ENCODE measurements at places on chromosomes 4 and X.

DNA sequence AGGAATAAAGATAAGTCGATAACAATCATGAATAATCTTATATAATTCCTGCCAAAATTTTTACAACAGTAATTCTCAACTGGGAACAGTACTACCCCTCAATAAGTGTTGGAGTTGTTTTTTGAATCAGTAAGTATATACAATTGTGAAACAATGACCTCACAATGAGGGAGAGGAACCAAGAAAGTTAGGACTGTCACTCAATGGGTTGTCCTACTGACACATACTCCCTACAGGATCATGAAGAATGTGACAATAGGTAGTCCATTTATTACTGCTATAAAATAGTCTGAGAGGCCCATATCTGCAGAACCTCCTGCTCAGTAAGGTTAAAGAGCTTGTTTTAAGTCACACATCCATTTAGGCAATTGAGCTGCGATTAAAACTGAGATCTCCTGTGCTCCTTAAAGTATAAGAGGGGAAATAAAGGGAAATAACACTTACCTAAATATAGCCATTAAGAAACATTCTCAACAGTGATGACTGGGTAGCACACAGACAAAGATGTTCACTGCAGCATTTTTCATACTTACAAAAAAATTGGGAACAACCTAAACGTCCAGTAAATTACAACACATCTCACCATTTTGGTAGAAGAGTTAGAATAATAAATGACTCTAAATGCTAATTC is 26.2 kb downstream of the FBXW7 start:
- no peak for DNase-seq

DNA sequence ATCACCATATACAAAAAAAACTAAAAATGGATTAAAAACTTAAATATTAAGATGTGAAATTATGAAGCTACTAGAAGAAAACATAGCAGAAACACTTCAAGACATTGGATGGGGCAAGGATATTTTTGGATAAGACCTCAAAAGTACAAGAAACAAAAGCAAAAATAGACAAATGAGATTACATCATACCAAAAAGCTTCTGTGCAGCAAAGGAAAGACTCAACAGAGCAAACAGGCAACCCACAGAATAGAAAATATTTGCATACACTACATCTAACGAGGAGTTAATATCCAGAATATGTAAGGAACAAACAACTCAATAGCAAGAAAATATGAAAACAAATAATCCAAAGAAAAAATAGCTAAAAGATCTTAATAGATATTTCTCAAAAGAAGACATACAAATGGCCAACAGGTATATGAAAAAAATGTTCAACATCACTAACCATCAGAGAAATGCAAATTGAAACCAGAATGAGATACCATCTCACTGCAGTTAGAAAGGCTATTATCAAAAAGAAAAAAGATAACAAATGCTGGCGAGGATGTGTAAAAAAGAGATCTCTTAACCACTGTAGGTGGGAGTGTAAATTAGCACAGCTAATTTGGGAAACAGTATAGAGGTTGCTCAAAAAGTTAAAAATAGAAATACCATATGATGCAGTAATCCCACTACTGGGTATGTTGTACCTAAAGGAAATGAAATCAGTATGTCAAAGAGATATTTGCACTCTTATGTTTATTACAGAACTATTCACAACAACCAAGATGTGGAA is 17.8 kb upstream of the LRCH2 start:
- no peak for DNase-seq

GRCh38 chr4:81049907-81050306 is 19.4 kb downstream of the BMP3 start:
- DNase-seq, result no peak

DNA sequence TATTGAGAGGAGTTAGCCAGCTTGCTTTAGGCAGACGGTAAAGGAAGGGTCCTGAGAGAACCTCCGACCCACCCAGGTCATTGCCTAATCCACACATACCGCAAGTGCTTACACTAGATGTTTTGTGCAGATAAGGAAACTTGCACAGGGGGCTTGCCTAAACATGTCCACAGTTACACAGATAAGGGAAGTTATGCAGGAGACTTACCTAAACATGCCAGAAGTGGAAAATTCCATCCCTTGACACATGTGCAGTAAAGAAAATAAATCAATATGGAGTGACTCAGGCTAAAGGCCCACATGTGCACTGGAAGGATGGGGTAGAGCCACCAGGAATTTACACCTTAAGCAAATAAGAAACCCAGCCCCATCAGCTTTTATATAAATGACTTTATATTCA is 232.8 kb upstream of the HDX start:
- DNase-seq, result no peak

- no peak for DNase-seq
These were observed 162.7 kb upstream of the GALNTL6 start for GRCh38 chr4:171650543-171650942.

DNA sequence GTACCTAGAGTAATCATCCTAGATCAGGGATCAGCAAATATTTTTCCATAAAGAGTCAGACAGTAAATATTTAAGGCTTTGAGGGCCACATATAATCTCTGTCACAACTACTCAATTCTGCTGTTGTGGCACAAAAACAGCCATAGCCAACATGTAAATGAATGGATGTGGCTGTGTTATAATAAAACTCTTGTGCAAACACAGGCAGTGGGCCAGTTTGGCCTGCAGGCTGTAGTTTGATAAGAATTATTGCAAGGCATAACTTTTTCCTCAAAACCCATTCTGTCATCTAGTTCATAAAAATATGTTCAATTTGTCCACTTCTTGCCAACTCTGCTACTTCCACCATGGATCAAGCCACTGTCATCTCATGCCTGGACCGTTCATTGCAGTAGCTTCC is 39.4 kb upstream of the SHROOM4 start:
- no peak for DNase-seq

DNA sequence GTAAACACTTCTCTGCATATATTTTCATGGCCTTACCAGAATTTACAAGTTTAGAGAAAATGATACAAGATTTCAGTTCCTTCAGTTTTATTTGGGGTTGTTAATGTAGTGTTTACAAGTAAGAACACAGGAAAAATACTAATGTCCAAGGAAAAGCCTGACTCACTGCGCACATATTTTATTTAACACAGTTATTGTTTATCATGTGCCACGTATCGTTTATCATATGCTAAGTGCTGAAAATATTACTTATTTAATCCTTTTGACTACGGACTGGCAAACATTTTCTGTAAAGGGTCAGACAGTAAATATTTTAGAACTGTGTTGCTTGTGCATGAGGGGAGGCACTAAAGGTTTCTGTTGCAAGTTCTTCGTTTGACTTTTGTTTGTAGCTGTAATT is 794 bp downstream of the HSD17B13 start:
- DNase-seq, result no peak

- no peak for DNase-seq
These were observed 61.5 kb upstream of the GATB start for GRCh38 chr4:151822331-151822730.

DNA sequence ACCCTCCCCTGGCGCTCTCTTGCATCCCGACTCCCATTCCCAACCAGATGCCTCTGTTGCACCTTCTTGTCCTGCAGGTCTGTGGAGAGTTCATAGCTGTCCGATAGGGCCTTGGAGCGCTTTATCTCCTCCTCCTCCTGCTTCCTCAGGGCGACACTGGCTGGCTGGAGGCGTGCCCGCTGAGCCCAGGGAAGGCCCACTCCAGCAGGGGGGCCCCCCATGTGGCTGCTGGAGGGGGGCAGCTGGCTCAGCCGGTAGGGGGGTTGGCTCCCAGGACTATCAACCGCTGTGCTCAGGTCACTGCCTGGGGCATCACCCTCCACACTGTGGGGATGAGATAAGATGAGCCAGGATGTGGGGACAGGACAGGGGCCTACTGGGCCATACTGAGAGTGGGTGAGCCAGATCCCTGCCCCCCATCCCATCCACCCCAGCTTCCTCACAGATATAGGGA is 25.6 kb downstream of the IQSEC2 start:
- no peak for DNase-seq

- no peak for DNase-seq
These were observed 19.7 kb upstream of the NWD2 start for GRCh38 chr4:37224854-37225253.

DNA sequence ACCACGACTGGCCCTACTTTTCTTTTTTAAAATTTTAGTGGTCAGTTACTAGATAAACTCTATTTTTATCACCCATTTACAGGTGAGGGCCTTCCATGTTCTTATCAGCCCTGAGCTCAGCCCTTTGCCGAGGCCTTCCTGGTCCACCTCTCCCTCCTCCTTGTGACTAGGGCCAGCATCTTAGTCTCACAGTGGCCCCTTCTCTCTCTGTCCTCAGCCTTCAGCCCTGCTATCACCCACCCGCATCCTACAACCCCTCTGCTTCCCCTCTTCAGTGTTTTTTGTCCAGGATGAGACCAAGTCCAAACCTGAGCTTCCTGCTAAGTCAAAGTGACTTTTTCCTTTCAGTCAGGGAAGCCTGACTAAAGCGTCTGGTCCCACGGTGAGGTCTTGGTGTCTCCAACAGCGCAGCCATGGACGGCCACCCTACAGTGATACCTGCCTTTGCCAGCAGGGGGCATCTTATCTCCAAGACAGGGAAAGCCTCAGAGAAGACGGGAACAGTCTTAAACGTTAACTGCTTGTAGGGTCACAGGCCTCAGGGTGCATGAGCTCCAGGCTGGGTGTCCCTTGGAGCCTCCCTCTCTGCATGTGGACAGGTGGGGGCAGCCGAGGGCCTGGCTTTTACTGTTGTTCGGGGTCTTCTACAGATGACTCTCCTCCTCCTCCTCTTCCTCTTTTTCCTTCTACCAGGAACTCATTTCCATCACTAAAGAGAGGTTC is 11.7 kb upstream of the GAGE10 start:
- peak; percentile 24 for DNase-seq

DNA sequence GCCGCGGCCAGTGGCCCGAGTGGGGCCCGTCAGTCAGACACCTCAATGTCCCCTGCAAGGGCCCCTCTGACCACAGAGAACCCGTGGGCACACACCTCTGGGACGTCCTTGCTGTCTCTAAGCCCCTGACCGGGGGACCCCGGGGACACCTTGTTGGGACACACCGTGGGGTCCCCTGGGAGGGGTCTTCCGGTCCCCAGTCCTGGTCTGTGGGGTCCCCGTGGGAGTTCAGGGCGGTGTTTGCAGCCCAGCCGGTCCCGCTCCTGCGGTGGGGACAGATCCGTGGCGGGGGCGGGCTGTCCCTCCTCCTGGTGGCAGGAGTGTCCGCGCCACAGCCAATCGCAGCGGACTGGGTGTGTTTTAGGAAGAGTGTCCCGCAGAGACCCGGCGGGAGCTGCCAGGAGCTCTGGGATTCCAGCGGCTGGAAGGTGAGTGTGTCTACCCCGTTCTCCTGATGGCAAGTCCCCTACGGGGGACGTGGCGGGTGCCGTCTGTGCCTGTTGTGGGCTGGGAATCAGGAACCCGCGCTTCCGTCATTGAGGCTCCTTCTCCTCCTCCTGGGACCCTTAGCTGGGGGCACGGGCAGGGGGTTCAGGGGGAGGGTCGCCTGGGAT is 5.1 kb upstream of the PLCXD1 start:
- no peak for DNase-seq

GRCh38 chrX:46838486-46838870 is 1.6 kb downstream of the RP2 start:
- DNase-seq, result no peak

- no peak for DNase-seq
These were observed 48.5 kb downstream of the EVC start for GRCh38 chr4:5759236-5760075.

- no peak for DNase-seq
These were observed 544.7 kb downstream of the SPRY1 start for GRCh38 chr4:123941306-123941705.

DNA sequence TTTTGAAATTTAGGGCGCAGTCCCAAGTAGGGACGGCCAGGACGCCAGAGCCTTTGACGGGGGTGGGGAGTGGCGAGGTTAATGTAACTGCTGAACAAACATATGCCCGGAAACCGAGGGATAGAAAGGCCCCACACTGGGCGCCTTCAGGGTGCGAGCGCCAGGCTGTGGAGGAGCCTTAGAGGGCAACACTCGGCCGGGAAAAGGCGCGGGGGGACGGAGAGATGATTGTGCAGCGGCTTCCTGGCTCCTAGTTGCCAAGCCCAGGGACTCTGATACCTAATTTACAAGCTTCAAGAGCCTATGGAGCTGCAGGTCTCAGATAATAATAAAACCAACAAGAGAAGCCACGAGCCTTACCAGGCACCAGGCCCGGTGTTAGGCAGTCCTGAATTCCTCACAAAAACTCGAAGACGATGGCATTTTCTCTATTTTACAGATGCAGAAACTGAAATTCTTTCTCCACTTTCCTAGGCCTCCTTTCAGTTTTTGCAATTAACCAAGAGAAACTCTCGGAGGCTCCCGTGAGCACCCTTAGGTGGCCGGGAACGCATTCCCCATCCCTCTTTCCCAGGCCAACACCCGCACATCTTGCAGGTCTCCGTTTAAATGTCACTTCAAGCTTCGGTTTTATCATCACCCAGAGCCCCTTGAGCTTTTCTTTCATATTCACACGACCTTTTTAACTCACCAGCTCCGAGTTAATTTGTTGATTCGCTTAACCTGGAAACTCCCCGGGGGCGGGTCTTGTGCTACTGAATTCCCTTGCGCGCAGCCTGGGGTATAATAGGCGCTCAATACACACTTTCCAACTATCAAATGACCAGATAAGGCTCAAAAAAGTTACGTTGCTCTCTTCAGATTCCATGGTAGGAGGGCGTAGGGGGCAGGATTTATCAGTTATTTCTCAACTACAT is 6.4 kb upstream of the GSX2 start:
- no peak for DNase-seq

DNA sequence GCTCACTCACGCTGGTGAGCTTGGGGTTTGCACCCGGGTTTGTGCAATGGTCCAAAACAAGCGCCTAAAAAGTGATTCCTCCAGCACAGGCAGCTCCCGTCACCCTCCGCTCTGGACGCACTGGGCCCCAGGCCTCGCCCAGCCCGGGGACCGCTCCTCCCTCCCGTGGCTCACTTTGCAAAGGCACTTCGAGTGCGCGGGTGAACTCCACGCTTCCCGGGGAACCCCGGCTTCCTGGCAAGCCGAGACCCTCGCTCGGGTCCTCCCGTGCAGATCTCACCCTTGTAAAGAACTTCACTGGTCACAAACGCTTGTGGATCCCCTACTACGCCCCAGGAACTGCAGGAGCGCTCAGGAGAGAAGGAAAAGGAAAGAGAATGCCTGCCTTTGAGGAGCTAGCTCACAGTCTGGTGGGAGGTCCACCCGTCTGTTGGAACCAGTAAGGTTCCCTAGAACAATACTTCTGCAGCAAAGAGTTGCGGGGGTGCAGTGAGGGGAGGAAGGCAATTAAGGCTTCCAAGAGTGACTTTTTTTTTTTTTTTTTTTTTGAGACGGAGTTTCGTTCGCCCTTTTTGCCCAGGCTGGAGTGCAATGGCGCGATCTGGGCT is at the start of gene CTPS2:
Gene CTPS2 (minus strand): TSS at position 122 of the 608 bp plus-strand sequence. CDS start 9,767 bp downstream, outside the sequence.
- peak; percentile 16 for DNase-seq

DNA sequence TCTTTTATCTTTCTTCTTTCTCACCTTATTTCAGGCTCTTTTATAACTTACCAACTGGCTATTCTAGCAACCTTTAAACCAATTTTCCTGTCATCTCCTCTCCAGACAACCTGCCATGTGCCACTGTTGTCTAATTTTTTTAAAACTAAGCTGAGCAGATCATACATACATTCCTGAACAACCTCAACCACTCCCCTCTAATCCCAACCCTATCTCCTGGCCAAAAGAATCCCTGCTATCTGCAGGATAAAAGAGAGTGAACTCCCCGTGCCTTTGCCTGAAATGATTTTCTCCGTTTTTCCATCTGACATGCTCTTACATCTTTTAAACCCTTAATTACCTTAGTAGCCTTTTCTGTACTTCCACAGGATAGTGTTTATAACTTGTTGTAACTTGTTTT is 35.5 kb downstream of the DCUN1D4 start:
- no peak for DNase-seq
